ENCODE measurements at places on chromosomes 2 and 18.

- no peak for DNase-seq
These were observed 12.4 kb upstream of the ERMN start for GRCh38 chr2:157337978-157338377.

- no peak for DNase-seq
These were observed 75.2 kb upstream of the CD302 start for GRCh38 chr2:159873258-159873657.

DNA sequence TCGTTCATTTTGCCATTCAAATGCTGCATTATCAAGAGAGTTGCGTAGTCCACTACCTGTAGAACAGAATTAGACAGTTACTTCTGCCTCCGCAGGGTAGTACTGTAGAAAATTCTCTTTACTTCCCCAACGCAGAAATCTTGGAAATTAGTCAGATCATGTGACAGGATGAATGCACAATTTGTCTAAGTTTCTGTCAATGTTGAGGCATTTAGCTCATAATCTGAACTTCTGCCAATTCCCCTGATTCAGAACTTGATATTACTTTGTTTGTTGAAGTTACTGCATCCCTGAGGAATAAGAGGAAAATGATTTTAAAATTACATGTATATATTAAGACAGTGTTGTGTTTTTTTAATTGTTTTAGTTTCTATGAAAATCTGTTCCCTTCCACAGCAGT lies 83.4 kb downstream of the TTC27 start:
- no peak for DNase-seq

DNA sequence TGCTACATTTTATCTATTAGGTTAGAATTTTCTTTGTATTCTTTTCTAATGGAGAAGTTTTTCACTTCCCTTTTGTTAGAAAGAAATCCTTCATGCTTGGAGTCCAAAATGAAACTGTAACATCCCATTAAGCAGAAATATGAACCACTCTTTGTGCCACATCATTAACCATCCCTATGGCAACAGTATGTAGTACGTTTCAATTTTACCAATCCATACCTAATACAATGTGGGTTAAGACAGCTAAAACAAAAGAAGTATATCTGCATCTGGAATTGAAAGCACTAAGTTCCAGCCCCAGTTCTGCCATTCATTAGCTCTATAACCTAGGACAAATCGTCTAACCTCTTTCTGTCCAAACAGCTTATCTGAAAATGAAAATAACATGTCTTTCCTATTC lies 409.2 kb upstream of the SPHKAP start:
- DNase-seq: no peak

GRCh38 chr2:8520791-8521344 lies 161.0 kb upstream of the ID2 start:
- no peak for DNase-seq

GRCh38 chr2:30708491-30709290 lies 98.6 kb downstream of the CAPN13 start:
- DNase-seq: no peak

GRCh38 chr2:232336241-232336736 lies 42.3 kb upstream of the ALPP start:
- DNase-seq: no peak

DNA sequence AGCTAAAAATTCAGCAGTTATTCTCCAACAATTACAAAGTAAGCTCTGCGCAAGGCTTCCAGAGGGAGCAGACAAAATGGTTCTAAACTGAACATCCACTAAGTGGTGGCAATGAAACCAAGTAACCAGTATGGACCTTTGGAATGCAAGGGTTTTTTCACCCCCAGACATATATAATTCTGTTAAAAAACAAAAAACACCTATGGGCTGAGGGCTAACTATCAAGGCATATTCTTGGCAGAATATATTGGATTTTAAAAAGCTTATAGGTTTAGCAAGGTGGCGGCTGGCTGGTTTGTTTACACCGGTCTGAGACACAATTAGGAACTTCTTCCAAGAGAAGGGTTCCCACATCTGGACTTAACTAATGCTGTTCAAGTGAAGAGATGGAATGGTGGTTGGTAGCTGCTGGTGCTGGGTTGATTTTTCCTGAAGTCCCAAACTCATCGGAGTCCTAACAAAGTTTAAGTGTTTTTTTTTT lies 2.8 kb downstream of the ZFP36L2 start:
- DNase-seq: no peak
